HTR-8/SVneo (cell line): ENCODE measurements at places on chromosomes 3 and 15.

DNA sequence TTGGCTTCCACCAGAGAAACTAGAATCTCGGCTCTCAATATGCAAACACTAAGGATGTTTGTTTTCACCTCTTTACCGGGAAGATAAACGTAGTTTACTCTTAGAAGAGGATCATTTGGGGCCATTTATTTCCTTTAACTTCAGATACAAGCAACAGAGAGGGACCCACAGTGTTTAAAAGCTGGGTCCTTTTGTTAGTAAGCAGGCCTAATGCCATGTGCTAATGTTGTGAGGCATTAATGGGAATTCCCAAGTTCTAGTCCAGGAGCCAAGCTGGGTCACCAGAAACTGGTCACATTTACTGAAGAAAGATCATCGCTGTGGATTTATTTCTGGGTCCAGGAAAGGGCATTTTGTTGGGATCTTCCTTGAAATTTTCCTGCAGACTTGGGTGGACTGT is 78.1 kb upstream of the ADAMTS9 start:
- DNase-seq = no peak

DNA sequence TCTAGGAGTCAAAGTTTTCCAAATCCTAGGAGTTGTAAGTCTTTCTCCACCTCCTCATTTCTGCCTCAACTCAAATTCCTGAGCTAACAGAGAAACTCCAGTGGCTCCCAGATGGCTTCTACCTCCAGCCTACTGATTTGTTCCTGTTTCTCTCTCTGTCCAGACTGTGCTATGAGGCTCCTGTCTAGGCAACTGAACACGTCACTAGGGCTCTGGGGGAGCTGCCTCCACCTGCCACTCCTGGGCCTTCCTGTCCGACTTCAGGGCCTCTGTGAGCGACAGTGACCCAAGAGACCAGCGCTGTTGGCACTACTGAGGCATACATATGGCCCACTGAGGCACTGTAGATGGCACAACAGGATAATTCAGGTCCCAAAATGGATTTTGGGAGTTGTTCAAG is 71.4 kb downstream of the EXOG start:
- no peak for DNase-seq

DNA sequence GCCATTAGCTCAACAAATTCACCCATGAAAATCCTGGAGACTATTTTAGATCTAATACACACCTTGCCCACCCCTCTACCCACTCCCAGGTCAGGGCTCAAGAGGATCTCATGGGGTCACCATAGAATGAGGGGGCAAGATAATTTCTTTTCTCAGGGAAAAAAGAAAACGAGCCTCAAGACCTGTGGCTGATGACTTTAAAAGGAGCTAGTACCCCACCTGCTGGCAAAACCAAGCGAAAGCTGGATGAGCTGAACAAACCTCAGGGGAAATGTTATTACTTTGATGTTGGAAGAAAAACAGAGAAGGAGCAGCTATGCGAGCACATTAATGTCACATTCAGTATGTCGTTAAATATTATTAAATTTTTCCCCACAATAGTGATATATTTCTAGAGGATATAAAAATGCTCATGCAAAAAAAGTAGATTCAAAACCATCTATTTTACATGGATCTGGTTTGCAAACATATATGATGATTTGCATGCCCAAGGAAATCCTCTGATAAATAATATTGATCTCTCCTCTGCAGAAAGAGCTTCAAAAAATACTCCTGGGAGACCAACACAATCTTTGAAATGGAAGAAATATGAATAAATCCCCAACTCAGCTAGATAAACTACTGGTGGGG is 37.7 kb downstream of the PLD1 start:
- DNase-seq = peak; percentile 44

DNA sequence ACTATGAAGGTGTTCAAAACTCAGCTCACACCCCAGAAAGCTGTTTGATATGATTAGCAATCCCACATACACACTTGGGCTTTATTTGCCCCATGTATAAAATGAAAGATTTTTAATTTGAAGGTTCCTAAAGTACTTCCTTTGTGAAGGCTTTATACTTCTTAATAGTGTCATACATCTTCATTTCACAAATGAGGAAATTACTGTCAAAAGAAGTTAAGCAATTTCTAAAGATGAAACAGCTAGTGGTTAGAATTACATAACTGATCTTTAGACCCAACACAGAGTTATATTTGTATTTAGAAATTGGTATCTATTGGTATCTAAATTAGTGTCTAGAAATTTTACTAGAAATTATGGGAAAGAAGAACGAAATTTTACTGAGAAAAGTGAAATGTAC is 7.1 kb downstream of the CD200R1 start:
- DNase-seq = no peak

GRCh38 chr3:191123946-191124345 is 75.1 kb upstream of the OSTN start:
- DNase-seq = no peak

- DNase-seq = no peak
Observed at GRCh38 chr3:65664446-65664845, 374.3 kb downstream of the MAGI1 start.
